ENCODE measurements at places on chromosomes 1 and 21. TPM values are rescaled to one million over a fixed set of nuclear protein-coding genes. Genes with fewer than 3 reads are reported as not detected.

PALMD gene
- 0.85 TPM for total RNA-seq

FLVCR1 gene
- 8.2 TPM for total RNA-seq

GJA8 gene
- not detected for total RNA-seq

PGLYRP4 gene
- not detected for total RNA-seq

TGFBR3 gene
- total RNA-seq = 77.4 TPM

OR2T12 gene
- total RNA-seq = not detected

PFKFB2 gene
- 4.6 TPM for total RNA-seq

ATP6V1G3 gene
- not detected for total RNA-seq

GSTM1 gene
- 9.6 TPM for total RNA-seq

OR2T2 gene
- total RNA-seq = not detected

CLIC6 gene
- 0.09 TPM for total RNA-seq

Measured in smooth muscle cell of bladder (primary cell).